Activated T-helper 1 cell treated with Interleukin-2 at 50 U/mL for 16 hours (primary cell): ENCODE measurements at places on chromosomes 16 and 17.

DNA sequence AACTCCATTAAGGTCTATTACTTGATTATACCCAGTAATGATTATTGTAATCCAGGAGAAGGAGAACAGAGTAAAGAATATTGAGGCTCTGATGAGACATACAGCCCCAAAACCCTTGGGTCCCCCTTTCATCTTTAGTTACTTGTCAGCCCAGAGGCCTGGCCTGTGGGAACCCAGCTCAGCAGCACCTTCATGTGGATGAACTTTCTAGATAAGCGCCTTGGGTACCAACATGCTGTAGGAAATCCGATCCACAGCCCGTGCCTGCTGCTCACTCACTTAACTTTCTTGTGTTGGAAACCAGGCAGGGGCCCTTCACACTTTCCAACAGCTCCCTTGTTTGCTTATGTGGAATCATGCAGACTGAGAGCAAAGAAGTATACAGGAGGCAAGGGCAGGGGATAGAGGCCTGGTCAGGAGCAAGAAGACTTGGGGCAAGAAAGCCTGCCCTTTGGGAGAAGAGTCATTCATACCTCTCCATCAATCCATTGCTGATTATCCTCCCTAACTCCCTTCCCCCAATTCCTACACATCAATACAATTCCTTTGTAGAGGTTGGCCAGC lies 64.0 kb upstream of the SOX9 start:
- no peak for DNase-seq

DNA sequence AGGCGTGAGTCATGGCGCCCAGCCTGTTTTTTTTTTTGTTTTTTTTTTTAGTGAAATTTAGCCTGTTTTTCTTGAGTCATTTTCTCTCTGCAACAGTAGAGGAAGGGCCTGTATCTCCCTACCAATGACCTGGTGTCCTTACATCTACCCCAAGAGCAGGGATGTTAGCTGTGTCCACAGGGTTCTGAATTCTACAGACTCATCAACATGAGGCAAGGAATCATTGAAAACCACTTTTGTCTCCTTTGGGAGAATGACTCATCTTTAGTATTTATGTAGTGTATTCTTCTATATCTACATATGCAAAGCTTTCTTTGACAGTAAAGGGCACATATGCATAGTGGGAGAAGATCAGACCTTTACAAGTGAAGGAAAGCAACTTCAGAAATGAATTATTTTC lies 105.3 kb downstream of the SPECC1 start:
- no peak for DNase-seq

- DNase-seq = no peak
Observed at GRCh38 chr16:72921106-72921505, 126.8 kb downstream of the ZFHX3 start.

DNA sequence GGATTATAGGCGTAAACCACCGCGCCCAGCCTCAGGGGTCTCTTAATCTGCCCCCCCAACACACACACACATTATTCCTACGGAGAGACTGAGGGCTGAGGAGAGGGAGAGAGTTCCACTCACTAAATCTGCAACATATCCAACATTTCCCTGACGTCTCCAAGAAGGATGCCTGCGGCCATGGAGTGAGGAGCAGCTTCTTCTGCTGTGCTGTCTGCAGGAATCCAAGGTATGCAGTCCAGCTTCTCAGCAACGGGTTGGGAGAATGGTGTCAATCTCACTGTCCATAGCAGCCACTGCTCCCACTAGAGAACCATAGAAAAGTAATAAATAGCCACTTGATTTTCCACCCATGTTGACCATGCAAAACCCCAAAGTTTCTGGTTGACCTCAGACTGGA lies 5.1 kb upstream of the PLXDC1 start:
- DNase-seq = no peak

DNA sequence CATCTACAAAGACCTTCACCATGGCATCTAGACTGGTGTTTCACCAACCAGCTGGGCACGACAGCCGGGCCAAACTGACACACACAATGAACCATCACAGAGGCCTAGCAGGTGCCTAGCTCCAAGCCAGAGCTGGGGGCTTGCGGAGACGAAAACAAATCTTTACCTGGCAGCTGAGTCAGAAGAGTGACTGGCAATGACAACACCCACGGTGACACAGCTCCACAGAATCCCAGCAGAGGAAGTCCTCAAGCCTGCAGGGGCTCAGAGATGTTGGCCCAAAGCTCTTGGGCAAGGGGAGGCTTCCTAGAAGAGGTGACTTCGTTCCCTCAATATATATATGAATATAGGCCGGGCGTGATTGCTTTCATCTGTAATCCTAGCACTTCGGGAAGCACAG lies 5.1 kb downstream of the MMP25 start:
- DNase-seq = no peak

DNA sequence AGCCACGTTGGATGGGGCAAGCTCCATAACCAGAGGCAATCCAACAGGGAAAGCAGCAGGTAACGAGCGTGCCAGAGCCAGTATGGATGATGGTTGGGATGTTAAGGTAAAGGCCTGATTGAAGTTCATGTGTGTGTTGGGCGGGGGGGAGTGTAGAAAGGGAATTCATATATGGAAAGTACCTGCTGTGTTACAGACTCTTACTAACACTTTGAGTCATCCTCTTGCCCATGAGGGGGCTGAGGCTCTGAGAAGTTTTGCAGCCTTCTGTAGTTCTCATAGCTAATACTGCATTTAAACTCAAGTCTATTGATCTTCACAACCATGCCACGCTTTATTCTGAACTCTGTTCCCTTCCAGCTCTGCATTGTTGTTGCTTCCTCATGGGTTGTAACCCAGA lies 28.5 kb downstream of the SYCE1L start:
- no peak for DNase-seq

DNA sequence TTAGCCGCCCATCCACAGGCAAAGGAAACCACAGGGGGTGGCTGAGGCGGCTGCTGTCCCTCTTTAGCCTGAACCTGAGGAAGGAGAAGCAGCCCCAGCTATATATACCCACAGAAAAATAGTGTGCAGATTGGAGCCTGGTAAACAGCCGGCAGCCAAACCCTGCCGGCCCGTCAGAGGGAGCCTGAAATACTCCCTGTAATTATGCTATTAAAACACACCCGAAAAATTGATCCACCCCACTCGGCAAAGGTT lies 6.8 kb downstream of the PIEZO1 start:
- no peak for DNase-seq

- DNase-seq = no peak
Observed at GRCh38 chr17:28912281-28912937, 9.5 kb upstream of the DHRS13 start.

GRCh38 chr16:88385831-88386815 lies 3.4 kb downstream of the ZNF469 start:
- no peak for DNase-seq

- no peak for DNase-seq
Observed at GRCh38 chr17:44222112-44222869, 2.8 kb upstream of the UBTF start.

GRCh38 chr16:23124315-23124714 lies 24.9 kb downstream of the USP31 start:
- DNase-seq = no peak

DNA sequence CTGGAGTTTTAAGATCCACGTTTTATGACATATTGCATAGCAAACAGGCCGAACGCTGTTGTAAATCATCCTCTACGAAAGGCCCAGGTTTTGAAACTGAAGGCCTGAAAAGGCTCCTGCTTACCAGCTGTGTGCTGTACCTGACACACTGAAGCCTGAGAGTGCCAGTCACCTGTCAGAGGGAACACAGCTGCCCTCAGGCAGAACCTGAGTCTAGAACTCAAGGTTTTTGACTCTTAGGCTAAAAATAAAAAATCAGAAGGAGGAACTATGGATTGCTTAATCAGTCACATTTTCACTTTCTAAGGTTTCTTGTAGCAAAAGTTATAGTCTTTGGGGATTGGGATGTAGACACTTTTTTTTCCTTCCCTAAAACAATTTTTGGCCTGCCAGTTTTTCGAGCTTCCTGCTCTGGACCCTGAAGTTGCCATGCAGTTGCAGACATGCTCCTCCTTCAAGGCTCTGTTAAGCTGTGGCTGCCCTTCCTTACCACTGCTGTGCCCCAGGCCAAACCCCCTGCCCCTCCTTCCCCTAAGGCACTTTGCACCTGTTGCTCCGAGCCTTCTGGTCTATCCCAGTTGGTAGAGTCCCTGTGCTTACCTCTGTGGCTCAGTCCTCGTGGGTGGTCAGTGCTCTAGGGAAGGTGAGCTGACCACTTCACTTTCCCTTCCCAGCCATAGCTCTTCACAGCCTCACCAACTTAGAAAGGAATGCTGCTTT lies 56.6 kb downstream of the TENT4B start:
- DNase-seq = no peak

DNA sequence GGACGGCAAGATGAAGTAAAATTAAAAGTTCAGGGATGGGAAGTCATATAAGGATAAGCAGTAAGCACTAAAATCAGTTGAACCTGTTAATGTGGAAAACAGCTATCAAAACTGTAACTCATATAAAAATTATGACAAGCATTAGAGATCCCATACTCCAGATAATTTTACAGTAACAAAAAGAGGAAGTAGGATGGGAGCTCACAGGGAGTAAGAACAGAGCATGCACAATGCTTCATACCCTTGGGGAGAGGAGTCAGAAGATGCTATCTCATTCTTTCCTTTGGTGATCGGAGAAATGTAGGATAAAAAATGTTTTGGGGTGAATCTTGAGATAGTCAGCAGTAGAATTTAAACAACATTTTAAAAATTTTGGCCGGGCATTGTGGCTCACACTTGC lies 164.7 kb upstream of the CACNG5 start:
- DNase-seq = no peak

DNA sequence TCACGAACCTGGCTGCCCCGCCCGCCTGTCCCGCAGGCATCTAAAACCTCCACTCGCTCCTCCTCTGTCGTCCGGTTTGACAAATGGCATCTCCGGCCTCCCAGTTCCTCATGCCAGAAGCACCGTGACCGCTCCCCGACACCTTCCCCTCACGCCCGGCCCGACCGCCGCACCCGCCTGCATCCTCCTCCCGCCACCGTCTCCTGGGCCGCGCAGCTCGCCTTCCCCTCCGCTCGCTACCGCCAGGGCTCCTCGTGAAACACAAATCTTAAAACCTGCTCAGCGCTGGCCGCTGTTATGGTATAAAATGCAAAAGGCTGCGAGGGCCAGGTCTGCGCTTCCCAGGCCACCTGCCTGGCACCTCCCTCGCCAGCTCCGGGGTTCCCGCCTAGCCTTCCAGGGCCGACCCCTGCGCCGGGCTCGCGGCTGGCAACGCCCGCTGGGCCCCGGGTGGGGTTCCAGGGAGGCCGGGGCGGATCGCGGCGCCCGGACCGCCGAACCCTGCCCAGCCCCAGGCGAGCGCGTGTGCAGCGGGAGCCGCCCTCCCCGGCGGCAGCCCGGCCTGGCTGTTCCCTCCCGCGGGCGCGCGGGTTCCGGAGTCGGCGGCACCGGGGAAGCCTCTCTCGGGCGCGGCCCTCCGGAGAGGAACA lies 488 bp downstream of the SPSB3 start:
- DNase-seq = peak; percentile 31

DNA sequence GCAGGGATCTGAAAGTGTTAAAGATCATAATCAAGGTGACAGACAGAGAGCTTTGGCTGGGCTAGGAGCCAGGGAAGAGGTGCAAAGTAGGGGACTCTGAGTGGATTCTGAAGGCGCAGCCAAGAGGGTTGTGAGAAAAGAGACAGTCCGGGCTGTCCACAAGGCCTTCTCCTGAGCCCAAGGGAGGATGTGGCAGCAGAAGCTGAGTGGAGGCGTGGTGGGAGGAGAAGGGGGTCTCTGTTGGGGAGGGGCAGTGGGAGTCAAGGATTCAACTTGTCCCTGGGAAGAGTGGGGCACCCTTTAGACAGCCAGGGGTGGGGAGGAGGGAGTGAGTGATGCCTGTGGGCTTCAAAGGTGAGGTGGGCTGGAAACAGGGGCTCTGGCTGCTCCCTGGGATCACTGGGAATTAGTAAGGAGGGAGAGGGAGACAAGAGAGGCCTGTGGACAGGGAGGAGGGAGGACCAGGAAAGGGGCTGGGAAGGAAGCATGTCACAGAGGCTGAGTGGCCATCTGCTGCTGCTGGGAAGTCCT lies 10.6 kb downstream of the CES1 start:
- no peak for DNase-seq

DNA sequence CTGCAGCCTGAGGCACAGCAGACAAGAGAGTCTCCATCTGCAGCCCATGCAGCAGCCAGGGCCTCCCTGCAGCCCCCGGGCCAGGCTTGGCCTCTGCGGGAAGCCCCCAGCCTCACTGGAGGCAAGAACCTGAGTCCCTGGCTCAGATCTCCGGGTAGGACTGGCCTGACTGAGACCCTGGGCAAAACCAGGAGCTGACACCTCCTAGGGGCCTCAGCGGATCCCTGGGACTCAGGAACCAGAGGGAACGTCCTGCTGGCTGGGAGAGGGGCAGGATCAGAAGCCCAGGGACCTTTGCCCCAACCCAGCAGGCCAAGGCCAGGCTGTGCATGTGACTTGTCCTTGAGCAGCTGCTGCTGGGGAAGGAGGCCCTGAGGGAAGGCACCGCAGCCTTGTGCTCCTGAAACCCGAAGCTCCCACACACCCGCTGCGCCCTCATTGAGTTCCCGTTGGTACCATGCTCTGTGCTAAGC lies 1.7 kb upstream of the PRSS21 start:
- no peak for DNase-seq

DNA sequence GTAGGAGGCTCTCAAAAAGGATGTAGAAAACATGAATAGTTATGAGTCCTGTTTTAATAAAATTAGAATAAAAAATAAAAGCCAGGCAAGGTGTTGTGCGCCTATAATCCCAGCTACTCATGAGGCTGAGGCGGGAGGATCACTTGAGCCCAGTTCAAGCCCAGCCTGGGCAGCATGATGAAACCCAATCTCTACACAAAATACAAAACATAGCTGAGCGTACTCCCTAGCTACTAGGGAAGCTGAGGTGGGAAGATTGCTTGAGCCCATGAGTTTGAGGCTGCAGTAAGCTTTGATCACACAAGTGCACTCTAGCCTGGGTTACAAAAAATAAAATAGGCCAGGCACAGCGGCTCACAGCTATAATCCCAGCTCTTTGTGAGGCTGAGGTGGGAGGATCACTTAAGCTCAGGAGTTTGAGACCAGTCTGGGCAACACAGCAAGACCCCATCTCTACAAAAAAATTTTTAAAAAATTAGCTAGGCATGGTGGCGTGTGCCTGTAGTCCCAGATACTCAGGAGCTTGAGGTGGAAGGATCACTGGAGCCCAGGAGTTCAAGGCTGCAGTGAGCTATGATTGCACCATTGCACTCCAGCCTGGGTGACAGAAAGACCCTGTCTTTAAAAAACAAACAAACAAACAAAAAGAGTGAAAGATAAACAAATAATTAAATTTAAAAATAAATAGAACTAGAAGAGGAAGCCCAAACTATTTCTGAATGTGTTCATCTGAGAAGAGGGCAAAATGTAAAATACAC lies 17.2 kb upstream of the PRM1 start:
- no peak for DNase-seq

GRCh38 chr16:1769402-1770300 lies 1.7 kb downstream of the NME3 start:
- no peak for DNase-seq

GRCh38 chr17:72778169-72779151 lies 314.0 kb downstream of the SLC39A11 start:
- DNase-seq = no peak

- DNase-seq = no peak
Observed at GRCh38 chr17:18253187-18253884, 5.2 kb downstream of the FLII start.
